ENCODE measurements at places on chromosomes 3 and 15.

DNA sequence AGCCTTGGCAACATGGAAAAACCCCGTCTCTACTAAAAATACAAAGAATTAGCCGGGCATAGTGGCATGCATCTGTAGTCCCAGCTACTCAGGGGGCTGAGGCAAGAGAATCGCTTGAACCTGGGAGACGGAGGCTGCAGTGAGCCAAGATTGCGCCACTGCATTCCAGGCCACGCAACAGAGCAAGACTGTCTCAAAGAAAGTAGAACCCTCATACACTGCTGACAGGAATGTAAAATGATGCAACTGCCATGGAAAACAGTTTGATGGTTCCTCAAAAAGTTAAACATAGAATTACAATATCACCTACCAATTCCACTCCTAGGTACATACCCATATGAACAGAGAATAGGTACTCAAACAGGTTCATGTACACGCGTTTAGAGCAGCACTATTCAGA, 158.9 kb downstream of the TBC1D5 start:
- no peak for DNase-seq

GRCh38 chr15:52466134-52466701, 62.5 kb downstream of the MYO5A start:
- DNase-seq = no peak

DNA sequence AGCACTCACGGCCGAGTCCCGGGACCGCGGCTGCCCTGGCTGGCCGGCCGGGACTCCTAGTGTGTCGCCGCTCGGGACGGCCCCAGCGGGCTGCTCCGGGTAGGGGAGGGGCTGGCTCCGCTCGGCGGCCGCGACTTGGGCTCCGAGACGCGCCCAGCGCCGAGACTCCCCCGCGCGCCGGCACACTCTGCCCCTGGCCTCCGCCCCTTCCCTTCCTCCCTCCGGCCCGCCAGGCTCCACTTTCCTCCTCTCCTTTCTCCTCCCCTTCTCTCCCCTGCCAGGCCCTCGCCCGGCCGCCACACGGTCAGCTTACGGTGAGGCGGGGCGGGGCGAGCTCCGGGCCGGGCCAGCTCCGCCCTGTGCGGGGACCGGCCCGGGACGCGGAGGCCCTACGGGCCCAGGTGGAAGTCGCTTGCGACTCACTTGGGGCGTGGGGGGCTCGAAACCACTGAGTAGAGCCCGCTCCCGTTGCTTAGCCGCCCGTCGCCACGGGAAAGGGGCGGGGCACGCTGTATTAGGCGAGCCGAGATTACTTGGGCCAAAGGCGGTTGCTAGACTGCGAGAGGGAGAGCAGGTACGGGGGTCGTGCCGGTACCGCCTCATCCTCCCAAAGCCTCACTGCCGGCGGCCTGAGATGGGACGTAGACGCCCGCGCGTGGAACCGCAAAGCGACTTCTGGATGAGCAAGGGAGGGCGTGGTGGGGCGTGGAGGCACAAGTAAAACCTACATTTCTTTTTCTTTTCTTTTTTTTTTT, at the start of gene ITGB5:
Gene ITGB5 (minus strand): TSS at position 189 of the 755 bp plus-strand sequence. CDS start 365 bp downstream, outside the sequence.
- DNase-seq = no peak

GRCh38 chr3:178474526-178474925, 61.7 kb upstream of the KCNMB2 start:
- DNase-seq = no peak

GRCh38 chr3:147354623-147355022, 51.7 kb downstream of the ZIC4 start:
- DNase-seq = no peak

GRCh38 chr15:74460298-74460697, 662 bp downstream of the UBL7 start:
- DNase-seq = no peak

DNA sequence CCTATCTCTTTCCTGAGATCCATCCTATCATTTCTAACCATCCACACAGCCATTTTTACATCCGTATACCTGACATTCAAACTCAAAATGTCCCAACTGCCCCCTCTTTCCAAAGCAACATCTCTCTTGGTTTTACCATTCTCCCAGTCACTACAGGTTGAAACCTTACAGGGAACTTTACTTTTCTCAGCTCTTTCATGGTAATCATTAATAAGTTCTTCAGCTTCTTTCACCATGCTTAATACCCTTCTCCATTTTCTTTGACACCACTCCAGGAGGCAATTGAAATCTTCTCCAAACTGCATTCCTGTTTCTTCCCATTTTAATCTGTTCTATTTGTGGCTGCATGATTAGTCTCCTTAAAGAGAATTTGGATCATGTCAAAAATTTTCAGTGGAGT, 352.5 kb downstream of the GAP43 start:
- DNase-seq = no peak

GRCh38 chr3:190345878-190346277, 23.6 kb upstream of the CLDN1 start:
- DNase-seq = no peak

GRCh38 chr15:100686725-100687473, 84.5 kb downstream of the ASB7 start:
- no peak for DNase-seq

- DNase-seq = no peak
These were observed 23.5 kb downstream of the ANP32A start for GRCh38 chr15:68797191-68797590.

Measured in omental fat pad (tissue), 4 donors.